ENCODE measurements at places on chromosomes 3 and 15.

DNA sequence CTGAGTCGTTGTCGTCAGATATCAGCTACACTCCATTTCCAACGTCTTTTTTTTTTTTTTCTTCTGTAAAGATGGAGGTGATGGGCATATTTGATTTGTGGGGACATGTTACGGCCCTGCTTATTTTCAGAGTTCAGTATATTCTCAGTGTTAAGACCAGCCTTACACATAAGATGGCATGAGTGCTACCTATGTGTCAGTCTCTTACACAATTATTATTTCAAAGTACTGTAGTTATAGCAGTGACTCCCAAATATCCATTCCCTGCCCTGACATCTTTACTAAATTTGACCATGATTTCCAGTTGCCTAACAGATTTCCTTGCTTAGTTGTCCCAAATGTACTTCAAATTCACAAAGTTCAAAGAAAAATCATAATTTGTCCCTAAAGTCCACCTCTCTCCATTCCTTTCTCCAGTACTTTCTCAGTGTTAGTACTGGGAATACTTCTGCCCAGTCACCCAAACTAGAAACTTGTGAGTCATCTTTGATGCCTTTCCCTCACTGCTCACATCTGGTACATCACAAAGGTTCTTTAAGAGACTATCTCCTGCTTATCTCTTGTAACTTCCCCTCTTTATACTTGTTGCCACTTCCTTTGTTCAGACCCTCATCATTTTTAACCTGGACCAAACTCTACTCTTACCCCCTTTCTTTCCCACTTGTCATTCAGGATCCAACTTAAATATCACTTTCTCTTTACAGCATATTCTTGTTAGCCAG lies 67.0 kb downstream of the ZNF609 start:
- DNase-seq = no peak

DNA sequence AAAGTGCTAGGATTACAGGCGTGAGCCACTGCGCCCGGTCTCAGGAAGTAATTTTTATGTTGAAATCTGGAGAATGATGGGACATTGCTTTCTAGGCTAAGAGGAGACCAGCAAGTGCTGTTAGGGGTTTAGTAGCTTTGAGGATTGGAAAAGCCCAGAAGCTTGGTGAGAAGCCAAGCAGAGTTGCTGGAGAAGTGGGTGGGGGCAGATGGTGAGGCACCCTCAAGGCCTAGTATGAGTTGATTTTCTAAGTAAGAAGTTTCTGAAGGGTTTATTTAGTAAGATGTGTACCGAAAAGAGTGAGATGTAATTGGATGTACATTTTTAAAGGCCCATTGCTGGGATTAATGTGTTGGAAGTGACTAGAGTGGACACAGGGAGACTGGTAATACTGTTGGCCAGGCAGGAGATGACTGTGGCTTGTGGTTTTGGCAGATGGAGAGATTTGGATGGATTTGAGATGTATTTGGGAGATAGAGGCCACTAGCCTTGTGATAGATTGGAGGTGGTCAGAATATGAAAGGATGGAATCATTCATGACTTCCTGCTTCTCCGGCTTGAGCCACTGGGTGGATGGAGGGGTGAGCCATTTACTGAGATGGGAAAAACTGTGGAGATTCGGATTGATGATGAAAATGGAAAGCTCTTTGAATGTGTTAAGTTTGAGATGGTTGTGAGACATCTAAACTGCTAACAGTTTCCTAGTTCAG lies 2.3 kb downstream of the LRRC28 start:
- no peak for DNase-seq

- no peak for DNase-seq
Measured at GRCh38 chr3:150826466-150827282, 63.7 kb upstream of the SIAH2 start.

- DNase-seq = peak; percentile 21
Measured at GRCh38 chr15:64634576-64635498, 140.6 kb downstream of the RBPMS2 start.

GRCh38 chr3:115321400-115321805 lies 174.3 kb upstream of the ZBTB20 start:
- DNase-seq = no peak

GRCh38 chr15:74831813-74832495 lies 5.5 kb downstream of the CPLX3 start:
- DNase-seq = no peak

DNA sequence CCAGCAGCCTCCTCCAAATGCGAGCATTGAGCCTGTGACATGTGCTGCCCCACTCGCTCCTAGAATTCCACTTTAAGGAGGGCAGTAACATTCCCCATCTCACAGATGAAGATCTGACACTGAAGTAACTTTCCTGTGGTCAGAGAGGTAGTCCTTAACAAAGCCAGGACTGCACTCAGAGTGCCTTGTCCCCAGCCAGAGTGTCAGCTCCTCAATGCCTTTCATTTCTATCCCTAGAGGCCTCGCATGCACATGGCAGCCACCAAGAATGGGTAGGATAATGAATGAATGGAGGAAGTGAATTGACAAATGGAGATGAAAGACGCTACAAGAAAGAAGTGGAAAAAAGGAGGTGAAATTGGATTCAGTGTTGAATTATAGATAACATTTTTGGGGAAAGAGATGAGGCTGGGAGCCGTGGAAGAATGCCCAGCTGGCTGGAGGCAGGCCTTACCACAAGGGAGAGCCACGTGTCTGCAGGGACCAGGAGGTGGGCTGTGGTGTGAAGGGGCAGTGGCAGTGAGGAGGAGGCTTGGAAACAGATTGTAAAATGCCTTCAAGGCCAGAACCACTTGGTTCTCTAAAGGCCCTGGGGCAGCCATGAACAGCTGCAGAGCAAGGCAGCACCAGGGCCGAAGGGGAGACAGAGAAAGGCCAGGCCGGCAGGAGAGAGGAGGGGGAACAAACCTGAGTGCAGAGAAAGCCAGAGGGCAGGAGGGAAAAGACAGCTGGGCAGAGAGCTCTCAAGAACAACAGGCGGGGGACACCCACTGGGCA lies 10.4 kb downstream of the CFAP92 start:
- DNase-seq = no peak

DNA sequence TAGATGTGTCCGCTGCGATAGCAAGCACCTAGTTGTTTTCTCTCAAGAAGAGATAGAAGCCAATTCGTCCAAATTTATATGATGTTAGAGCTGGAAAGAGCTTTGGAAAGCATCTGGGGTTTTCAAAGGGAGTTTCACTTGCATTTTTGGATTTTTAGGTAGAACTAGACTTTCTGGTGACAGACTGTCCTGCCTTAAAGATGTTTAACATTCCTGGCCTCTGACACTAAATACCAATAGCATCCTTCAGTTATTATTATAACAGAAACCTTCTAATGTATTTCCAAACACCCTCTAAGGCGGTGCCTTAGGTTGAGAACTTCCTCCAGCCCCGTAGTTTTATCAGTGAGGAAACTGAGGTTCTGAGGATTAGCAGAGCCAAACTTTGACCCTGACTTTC lies 305.3 kb downstream of the SATB1 start:
- DNase-seq = no peak

DNA sequence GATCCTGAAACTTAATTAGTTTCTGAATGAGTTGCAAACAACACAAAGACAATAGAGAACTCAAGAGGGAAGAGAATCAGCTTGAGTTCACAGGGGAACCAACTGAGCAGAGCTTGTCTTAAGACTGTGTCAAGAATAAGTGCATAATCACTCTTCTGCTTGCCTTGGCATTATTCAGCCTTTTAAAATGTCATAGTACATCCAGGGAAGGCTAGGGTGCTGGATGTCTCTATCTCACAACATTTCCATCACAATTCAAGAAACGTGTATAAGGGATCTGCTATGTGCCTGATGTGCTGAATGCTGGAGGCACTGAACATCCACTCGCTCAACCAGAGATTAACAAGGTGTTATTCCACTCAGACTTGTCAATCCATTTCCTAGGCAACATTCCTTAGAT lies 122.6 kb downstream of the CPNE4 start:
- DNase-seq = no peak

- no peak for DNase-seq
Measured at GRCh38 chr3:49466085-49466484, 4.0 kb upstream of the DAG1 start.

GRCh38 chr15:87569581-87569980 lies 687.0 kb downstream of the NTRK3 start:
- no peak for DNase-seq

GRCh38 chr3:159532577-159532976 lies 456.1 kb upstream of the IL12A start:
- DNase-seq = no peak

GRCh38 chr3:135868801-135869200 lies 96.7 kb upstream of the PPP2R3A start:
- peak; percentile 2 for DNase-seq

Measured in NCI-H1092 (cell line).